T-cell (primary cell): ENCODE measurements at places on chromosomes 12 and 14.

GRCh38 chr12:101928556-101928955, 51.2 kb downstream of the DRAM1 start:
- H3K27ac ChIP-seq: no peak overlapping the region
- DNase-seq: no peak
- peaks cover 11% of the 10 kb centered on the region for H3K27me3 ChIP-seq
- H3K36me3 ChIP-seq: no peaks in the 10 kb centered on the region

- no peaks in the 10 kb centered on the region for H3K27me3 ChIP-seq
- no peak overlapping the region for H3K4me3 ChIP-seq
- DNase-seq: no peak
- H3K27ac ChIP-seq: peak overlapping the region; percentile 92
- no peaks in the 10 kb centered on the region for H3K36me3 ChIP-seq
These were observed 2.7 kb upstream of the ABCD2 start for GRCh38 chr12:39622306-39622705.

DNA sequence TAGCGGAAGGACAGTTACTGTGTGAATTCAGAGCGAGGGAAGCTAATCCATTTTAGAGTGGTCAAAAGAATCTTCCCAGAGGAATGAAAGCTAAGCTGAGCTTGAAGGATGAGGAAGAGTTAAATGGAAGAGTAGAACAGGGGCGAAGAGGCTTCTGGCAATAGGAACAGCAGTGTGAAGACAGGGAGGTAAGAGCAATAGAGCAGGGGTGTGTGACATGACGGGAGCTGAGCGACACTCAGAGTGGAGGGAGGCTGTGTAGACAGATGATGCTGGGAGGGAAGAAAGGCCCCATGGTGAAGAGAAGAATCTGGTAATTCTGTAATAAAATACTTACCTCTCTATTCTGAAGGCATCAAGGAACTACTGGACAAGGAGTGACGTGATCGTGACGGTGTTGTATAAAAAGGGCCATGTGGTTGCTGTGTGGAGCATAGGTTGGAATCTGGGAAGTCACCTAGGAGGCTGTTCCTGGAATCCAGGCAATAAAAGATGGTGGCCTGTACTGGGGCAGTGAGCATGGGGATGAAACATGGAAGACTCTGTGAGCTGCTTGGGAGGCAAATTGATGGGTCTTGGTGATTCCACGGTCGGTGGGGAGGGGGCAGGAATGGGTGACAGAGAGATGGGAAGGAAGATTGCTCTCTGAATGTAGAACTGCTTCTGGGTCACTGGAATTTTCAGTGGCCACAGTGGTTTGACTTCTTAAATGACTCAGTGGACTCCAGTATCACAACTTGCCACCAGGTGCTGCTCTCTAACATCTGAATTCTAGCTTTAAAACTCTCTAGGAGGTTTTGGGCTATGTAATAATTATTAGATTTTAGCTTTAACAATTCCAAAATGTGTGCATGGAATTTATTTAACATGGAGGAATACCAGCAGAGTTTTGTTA, 164.1 kb downstream of the ATP23 start:
- no peak for DNase-seq
- no peaks in the 10 kb centered on the region for H3K27me3 ChIP-seq
- H3K4me3 ChIP-seq: no peak overlapping the region
- H3K36me3 ChIP-seq: no peaks in the 10 kb centered on the region
- no peak overlapping the region for H3K27ac ChIP-seq
- no peaks in the 10 kb centered on the region for H3K4me1 ChIP-seq

DNA sequence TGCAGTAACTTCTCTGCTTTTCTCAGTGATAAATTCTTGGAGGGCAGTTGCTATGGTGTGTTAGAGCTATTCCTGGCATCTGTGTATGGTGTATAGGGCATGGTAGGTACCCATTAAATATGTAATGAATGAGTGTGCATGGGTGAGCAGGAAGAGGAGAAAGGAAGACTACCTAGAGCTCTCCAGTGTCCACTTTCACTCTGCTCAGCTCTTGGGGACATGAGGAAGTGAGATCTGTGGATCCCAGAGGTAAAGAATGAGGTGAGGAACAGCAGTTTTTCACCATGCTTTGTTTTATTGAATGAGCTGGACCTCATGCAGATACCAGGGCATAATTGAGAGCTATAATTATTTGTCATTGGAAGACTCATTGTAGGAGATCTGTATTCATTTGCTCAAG, 444.8 kb upstream of the RGS6 start:
- no peaks in the 10 kb centered on the region for H3K36me3 ChIP-seq
- no peaks in the 10 kb centered on the region for H3K27me3 ChIP-seq
- H3K27ac ChIP-seq: no peak overlapping the region
- DNase-seq: no peak
- H3K4me1 ChIP-seq: no peaks in the 10 kb centered on the region

- peaks cover 8% of the 10 kb centered on the region for H3K36me3 ChIP-seq
- no peaks in the 10 kb centered on the region for H3K27me3 ChIP-seq
- no peak overlapping the region for H3K27ac ChIP-seq
- DNase-seq: no peak
These were observed 53.4 kb downstream of the SLC16A7 start for GRCh38 chr12:59649203-59649602.

GRCh38 chr14:34872822-34873588, 2.2 kb downstream of the BAZ1A start:
- peak overlapping the region; percentile 94 for H3K4me3 ChIP-seq
- peak overlapping the region; percentile 100 for H3K27ac ChIP-seq
- no peaks in the 10 kb centered on the region for H3K36me3 ChIP-seq
- H3K4me1 ChIP-seq: peaks cover 11% of the 10 kb centered on the region
- H3K27me3 ChIP-seq: no peaks in the 10 kb centered on the region
- no peak for DNase-seq

DNA sequence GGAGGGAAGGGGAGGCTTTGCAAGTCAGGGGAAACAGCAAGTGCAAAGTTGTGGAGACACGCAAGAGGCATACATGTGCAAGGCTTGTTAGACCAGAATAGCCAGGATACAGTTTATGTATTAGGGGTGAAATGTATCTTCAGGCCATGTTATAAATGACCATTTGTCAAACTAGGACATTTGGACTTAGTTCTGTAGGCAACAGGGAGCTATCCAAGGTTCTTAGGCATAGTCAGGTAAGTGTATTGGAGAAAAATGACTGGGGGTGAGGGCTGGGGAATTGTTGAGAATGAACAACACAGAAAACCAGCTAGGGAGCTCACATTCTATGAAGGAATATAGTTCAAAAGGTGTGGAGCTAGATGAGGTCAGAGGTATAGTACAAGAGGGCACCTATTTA, 42.5 kb downstream of the TPH2 start:
- H3K4me3 ChIP-seq: no peak overlapping the region
- no peaks in the 10 kb centered on the region for H3K4me1 ChIP-seq
- no peaks in the 10 kb centered on the region for H3K27me3 ChIP-seq
- no peaks in the 10 kb centered on the region for H3K36me3 ChIP-seq
- H3K27ac ChIP-seq: no peak overlapping the region
- no peak for DNase-seq

- H3K4me1 ChIP-seq: no peaks in the 10 kb centered on the region
- no peaks in the 10 kb centered on the region for H3K27me3 ChIP-seq
- no peak overlapping the region for H3K27ac ChIP-seq
These were observed 31.8 kb upstream of the CMAS start for GRCh38 chr12:22014041-22014782.

GRCh38 chr14:93156693-93157369, 27.9 kb downstream of the MOAP1 start:
- no peaks in the 10 kb centered on the region for H3K27me3 ChIP-seq
- no peaks in the 10 kb centered on the region for H3K4me1 ChIP-seq
- no peak overlapping the region for H3K27ac ChIP-seq

GRCh38 chr14:99505089-99505488, 23.9 kb downstream of the CCNK start:
- no peaks in the 10 kb centered on the region for H3K27me3 ChIP-seq
- no peaks in the 10 kb centered on the region for H3K4me1 ChIP-seq
- H3K36me3 ChIP-seq: peaks cover 20% of the 10 kb centered on the region
- no peak overlapping the region for H3K4me3 ChIP-seq
- no peak for DNase-seq

- no peak overlapping the region for H3K27ac ChIP-seq
- H3K27me3 ChIP-seq: peaks cover 3% of the 10 kb centered on the region
- no peak overlapping the region for H3K4me3 ChIP-seq
- peaks cover 4% of the 10 kb centered on the region for H3K4me1 ChIP-seq
These were observed 11.9 kb upstream of the UBE2N start for GRCh38 chr12:93453633-93454032.

GRCh38 chr14:69886453-69887242, 7.4 kb downstream of the SMOC1 start:
- no peaks in the 10 kb centered on the region for H3K27me3 ChIP-seq
- H3K4me3 ChIP-seq: no peak overlapping the region
- no peaks in the 10 kb centered on the region for H3K36me3 ChIP-seq
- no peak for DNase-seq
- H3K27ac ChIP-seq: no peak overlapping the region

GRCh38 chr12:104526320-104526719, 69.6 kb downstream of the CHST11 start:
- no peaks in the 10 kb centered on the region for H3K36me3 ChIP-seq
- DNase-seq: no peak
- H3K4me3 ChIP-seq: no peak overlapping the region
- H3K4me1 ChIP-seq: peaks cover 11% of the 10 kb centered on the region
- H3K27ac ChIP-seq: no peak overlapping the region

GRCh38 chr12:79548610-79548924, 142.2 kb downstream of the PAWR start:
- H3K36me3 ChIP-seq: no peaks in the 10 kb centered on the region
- no peaks in the 10 kb centered on the region for H3K27me3 ChIP-seq
- DNase-seq: no peak
- no peak overlapping the region for H3K27ac ChIP-seq
- H3K4me1 ChIP-seq: no peaks in the 10 kb centered on the region

GRCh38 chr12:15013634-15014179, 40.9 kb downstream of the PDE6H start:
- no peaks in the 10 kb centered on the region for H3K27me3 ChIP-seq
- H3K4me1 ChIP-seq: no peaks in the 10 kb centered on the region
- no peak overlapping the region for H3K4me3 ChIP-seq
- no peak for DNase-seq
- no peak overlapping the region for H3K27ac ChIP-seq

- no peaks in the 10 kb centered on the region for H3K27me3 ChIP-seq
- no peaks in the 10 kb centered on the region for H3K36me3 ChIP-seq
- DNase-seq: no peak
- no peak overlapping the region for H3K27ac ChIP-seq
- no peak overlapping the region for H3K4me3 ChIP-seq
These were observed 213.5 kb upstream of the KRR1 start for GRCh38 chr12:75724928-75725312.

GRCh38 chr12:32131666-32132065, 25.0 kb downstream of the BICD1 start:
- H3K4me3 ChIP-seq: no peak overlapping the region
- peaks cover 7% of the 10 kb centered on the region for H3K4me1 ChIP-seq
- H3K36me3 ChIP-seq: no peaks in the 10 kb centered on the region
- H3K27ac ChIP-seq: no peak overlapping the region

GRCh38 chr12:127632461-127632860, 634.5 kb upstream of the TMEM132C start:
- no peaks in the 10 kb centered on the region for H3K4me1 ChIP-seq
- no peak for DNase-seq
- no peak overlapping the region for H3K4me3 ChIP-seq
- no peaks in the 10 kb centered on the region for H3K36me3 ChIP-seq
- H3K27me3 ChIP-seq: no peaks in the 10 kb centered on the region
- no peak overlapping the region for H3K27ac ChIP-seq

DNA sequence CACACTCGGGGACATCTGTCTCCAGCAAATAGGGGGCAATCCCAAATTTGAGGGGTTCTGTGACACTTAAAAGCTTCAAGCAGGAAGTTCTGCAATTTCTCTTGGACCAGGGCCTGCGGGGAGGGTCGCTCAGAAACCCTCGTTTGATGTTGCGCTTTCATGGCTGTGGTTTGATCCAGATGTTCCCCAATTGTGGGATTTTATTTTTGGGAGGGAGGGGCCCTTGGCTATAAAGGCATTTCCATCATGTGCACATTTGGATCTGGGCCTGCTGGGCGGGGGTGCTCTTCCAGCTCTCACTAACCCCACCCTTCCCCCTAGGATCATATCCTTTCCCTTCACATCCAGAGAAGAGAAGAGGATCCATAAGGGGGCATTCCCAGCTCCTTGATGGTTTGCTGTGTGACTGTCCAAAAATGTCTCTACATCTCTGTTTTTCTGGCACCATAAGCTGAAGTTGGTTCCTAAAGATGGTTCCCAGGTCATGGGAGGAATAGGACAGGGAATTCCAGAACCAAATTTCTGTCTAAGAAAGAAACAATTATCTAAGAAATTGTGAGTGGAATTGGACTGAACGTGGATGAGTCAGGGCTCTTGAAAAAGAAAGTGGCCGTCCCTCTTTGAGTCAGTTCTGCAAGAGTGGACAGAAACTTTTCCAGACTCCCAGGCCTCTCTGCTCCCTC, 47.2 kb downstream of the SMUG1 start:
- H3K36me3 ChIP-seq: no peaks in the 10 kb centered on the region
- H3K4me1 ChIP-seq: no peaks in the 10 kb centered on the region
- peaks cover 67% of the 10 kb centered on the region for H3K27me3 ChIP-seq
- no peak for DNase-seq
- no peak overlapping the region for H3K4me3 ChIP-seq

- H3K27me3 ChIP-seq: no peaks in the 10 kb centered on the region
- no peak overlapping the region for H3K27ac ChIP-seq
- no peak for DNase-seq
- H3K4me1 ChIP-seq: no peaks in the 10 kb centered on the region
- no peaks in the 10 kb centered on the region for H3K36me3 ChIP-seq
These were observed 10.1 kb downstream of the RNASE6 start for GRCh38 chr14:20791187-20791586.

GRCh38 chr12:6416596-6416995, 28.2 kb upstream of the CD27 start:
- no peaks in the 10 kb centered on the region for H3K36me3 ChIP-seq
- H3K27me3 ChIP-seq: peaks cover 4% of the 10 kb centered on the region
- no peaks in the 10 kb centered on the region for H3K4me1 ChIP-seq

DNA sequence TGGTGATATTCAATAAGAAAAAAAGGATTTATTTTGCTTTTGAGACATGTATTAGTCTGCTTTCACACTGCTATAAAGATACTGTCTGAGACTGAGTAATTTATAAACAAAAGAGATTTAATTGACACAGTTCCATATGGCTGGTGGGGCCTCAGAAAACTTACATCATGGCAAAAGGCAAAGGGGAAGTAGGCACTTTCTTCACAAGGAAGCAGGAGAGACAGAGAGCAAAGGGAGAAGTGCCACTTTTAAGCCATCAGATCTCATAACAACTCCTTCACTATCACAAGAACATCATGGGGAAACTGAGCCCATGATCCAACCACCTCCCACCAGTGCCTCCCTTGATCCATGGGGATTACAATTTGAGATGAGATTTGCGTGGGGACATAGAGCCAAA, 43.9 kb downstream of the BHLHE41 start:
- H3K4me1 ChIP-seq: no peaks in the 10 kb centered on the region
- H3K36me3 ChIP-seq: no peaks in the 10 kb centered on the region
- H3K27me3 ChIP-seq: no peaks in the 10 kb centered on the region
- no peak overlapping the region for H3K4me3 ChIP-seq

GRCh38 chr12:126907900-126908764, 1358.8 kb upstream of the TMEM132C start:
- H3K27ac ChIP-seq: no peak overlapping the region
- no peak for DNase-seq
- no peaks in the 10 kb centered on the region for H3K27me3 ChIP-seq
- no peak overlapping the region for H3K4me3 ChIP-seq
- no peaks in the 10 kb centered on the region for H3K36me3 ChIP-seq
